NCI-H526 treated with DMSO at 0.1 percent for 48 hours (cell line): ENCODE measurements at places on chromosomes 1 and 21.

DNA sequence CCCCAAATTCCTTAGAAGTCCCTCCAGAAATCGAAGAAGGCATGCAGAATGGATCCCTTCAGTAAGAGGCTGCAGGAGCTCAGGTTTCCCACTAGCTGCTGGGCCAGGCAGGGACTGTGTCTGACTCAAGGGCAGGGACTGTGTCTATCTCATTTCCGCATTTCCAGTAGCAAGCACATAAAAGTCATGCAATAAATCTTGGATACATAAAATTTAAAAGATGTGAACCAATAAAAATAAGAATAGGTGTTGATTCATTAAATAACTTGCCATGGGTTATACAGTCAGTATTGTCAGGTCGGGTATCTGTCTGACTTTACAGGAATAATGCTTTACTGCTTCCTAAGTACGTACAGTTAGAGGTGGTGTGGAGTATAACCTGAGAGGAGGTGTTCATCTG lies 15.2 kb downstream of the PM20D1 start:
- DNase-seq, result no peak

DNA sequence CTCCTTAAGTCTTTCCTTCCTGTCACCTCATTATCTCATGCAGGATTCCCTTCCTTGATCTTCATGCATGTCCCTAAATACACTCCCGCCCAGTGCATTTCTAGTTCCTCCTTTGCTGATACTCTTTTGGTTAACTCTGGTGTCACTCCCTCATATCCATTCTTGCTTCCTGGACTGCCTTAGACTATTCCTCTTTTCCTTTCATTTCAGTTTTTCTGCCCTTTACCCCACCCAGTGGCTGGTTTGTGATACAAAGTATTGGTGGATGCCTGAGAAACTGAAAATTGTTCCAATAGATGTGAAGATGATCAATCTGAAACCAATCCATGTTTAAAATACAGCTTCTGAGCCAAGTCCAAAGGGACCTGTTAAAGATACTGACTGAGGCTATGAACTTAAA lies 553.8 kb upstream of the CAMK1G start:
- DNase-seq, result no peak

DNA sequence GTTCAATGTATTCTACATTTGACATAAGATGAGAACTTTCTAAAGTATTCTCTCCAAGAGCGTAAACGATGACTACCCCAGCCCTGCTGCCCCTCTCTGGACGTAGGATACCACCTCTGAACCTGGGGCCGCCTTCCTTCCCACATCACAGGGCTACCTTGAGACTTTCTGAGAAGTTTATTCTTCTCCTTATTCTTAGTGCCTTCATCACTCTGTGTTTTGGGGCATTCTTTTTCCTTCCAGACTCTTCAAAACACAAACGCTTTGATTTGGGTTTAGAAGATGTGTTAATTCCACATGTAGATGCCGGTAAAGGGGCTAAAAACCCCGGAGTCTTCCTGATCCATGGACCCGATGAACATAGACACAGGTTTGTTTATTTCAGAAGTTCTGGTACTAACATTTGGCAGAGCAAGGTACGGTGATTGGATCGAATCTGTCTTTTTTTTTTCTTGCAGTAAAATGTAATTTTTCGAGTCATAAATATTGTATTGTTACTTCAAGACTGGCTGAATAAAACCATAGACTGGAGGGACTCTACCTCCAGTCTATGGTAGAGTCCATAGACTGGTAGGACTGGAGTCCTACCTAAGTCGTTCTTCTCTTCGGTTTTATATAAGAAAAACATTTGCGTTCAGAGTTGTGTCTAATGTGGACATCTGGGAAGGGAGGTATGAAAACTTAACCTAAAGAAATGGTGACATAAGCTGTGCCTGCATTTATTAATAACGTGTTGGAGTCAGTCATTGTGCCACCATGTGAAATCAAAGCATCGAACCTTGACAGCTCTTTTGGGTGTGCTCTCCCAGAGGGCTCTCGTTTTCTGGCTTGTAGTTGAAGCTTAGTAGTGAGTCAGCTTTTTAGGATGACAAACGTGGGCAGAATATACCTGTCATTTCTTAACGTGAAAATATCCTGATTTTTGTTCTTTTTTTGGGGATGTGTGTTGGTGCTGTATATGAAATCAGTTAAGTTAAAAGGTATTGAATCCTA lies 1.2 kb downstream of the MAN1A2 start:
- peak; percentile 42 for DNase-seq

GRCh38 chr1:202802034-202802433 lies 6.2 kb downstream of the KDM5B start:
- no peak for DNase-seq

GRCh38 chr1:244294599-244295224 lies 157.0 kb downstream of the ADSS2 start:
- DNase-seq, result peak; percentile 29

DNA sequence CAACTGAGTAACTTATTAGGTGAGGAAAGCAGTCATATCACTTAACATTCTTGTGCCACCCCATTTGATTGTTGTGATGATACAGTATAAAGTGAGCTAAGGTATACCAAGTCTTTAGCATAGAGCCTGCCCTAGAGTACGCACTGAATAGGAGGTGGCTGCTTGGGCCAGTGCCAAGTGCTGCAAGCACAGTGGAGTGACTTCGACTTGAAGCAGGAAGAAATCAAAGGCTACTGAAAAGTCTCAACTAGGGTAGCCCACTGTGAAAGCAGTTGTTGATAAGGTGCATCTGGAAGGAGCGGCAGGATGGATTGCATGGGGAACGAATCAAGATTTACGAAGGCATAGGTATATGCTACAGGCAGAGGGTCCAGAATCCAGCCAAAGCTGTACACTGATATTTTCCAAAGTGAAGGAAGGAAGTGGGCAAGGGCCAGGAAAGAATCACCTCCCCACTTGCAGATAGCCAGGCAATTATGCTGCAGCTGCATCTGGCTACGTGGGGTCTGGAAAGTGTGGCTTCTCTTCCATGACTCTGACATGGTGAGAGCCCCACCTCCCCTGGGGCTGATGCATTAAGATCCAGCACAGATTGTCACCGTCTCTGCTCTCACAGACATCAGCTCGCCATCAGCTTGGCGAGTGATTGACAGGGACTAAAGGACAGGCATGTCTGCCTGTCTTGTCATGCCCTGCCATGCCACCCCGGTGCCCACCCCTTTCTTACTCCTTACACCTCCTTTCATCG lies 287.0 kb upstream of the PLXNA2 start:
- DNase-seq, result no peak

DNA sequence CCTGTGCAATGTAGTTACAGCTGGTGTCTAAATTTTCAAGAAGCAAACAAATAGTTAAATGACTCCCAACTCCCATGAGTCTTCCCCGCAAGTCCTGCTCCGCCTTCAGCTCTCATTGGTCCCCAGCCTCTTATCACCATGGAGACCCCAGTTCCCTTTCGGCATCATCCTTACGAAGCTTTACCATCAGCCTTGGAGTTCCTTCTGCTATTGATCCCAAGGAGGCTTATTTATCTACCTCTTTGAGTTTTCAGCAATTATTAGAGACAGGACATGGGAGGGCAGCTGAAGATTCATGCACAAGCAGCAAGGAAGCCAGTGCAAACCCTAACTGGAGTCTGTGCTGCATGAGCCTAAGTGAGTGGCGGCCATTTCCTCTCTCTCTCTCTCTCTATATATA lies 12.3 kb downstream of the KCNA2 start:
- DNase-seq, result no peak
